ENCODE measurements at places on chromosomes 2 and 18.

- no peak for DNase-seq
Observed at GRCh38 chr18:22902093-22902492, 31.0 kb upstream of the RBBP8 start.

DNA sequence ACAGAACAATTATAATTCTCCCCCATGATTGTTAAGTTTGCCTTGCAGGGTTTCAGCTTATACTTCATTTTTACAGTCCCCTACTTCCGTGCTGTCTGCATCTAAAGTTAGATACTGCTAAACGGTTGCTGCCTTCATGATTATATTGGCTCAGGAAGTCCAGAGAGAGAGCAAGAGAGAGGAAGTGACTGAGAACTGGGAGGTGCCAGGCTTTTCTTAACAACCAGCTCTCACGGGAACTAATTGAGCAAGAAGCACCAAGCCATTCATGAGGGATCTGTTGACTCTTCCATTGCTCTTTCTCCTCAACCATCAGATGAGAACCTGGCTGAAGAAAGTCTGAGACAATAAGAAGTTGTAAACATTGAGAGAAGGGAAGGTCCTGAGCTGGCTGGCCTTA, 125.5 kb upstream of the SIX2 start:
- no peak for DNase-seq

DNA sequence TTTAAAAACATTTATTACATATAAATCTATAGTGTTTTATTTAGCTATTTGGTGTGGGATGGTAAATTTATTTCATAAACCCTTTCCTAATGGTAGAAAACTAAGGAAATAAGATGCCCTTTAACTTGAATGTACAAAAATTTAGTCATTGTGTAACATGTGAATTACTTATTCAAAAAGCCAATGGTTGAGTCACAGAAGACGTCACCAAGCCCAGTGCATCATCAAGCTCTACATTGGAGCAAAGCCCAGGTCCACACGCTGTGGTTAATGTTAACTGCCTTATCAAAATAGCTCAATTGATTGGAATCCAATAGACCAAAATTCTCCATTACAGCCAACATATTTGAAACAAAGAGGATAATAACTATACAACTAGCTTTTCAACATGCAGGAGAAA, 145.5 kb upstream of the LYPD1 start:
- DNase-seq: peak; percentile 36

DNA sequence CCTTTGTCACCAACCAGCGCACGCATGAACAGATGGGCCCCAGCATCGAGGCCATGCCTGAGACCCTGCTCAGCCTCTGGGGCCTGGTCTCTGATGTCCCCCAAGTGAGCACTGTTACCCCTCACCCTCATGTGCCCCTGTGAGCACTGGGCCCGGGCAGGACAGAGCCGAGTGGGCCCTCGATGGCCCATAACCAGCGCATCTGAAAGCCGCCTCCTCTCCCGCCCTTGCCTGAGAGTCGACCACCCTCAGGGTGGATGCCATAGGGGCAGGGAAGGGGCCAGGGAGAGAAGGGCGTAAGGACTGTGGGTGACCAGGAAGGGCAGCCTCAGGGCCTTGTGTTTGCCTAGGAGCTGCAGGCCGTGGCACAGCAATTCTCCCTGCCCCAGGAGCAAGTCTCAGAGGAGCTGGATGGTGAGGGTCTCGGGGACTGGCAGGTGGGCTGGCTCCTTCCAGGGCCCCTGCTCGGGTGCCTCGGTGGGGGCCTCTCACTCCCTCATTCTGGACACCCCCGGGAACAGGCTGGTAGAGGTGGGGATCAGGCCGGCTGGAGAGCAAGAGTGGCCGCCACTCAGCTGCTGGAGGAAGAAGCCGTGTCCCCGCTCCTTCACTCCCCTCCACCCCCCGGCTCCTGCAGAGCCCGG, 2.1 kb downstream of the PROM2 start:
- no peak for DNase-seq

DNA sequence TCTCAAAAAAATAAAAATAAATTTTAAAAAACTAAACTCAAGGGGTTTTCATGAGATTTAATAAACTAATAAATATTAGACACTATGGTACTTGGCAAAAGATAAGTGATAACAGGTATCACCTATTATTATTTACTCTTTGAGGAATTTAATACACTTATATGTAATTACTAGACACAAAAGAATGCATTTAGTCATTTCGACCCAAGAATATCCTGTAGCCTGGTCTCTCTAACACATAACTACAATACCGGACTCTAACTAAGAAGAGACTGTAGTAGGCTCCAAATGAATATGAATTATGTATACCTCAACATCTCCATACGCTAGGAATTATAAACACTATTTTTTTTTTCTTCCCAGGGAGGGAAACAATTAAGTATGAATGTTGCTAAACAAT, 850.7 kb downstream of the CPS1 start:
- DNase-seq: no peak
